SJSA1 (cell line): ENCODE measurements at places on chromosomes 1 and 21. TPM values are rescaled to one million over a fixed set of nuclear protein-coding genes. Genes with fewer than 3 reads are reported as not detected.

DNA sequence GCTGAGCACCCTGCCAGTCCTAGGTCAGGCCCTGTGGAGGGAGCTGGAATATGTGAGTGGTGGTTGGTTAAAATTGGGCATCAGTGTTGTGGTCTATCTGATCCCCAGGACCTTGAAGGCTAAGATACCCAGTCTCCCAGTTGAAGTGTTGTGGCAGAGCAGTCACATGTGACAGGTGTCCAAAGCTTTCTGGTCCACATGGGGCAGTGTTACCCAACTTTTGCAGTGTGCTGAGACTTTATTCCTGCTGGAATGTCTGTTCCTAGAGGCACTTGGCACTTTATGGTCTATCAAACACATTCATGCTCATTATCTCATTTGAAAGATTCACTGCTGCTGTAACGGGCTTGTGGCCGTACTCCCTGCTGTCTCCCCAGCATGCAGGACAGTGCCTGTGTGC, 21.0 kb upstream of the LORICRIN start:
- no peak for DNase-seq

- DNase-seq, result peak; percentile 17
Measured at GRCh38 chr21:44572959-44573583, 458 bp upstream of the KRTAP10-4 start.

DNA sequence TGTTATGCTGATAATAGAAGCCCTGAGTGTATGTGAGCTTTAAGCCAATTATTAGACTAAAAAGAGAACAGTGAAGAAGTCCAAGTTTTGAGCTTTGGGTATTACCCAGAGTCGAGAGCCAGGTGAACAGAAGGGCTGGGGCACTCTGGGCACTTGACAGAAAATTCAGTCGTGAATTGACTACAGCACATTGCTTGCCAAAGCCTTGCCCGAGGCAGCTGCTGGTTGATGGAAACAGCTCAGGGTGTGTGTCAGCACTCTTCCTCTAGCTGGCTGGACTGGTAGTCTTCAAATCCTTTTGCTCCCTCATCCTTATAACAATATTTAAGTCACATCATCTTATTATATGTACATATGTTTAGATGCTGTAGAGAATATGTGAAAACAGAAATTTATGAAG, 21.3 kb downstream of the PDE4B start:
- no peak for DNase-seq

Gene CNR2
- 0.08 TPM in 1 of 2 replicates, not detected in the other for total RNA-seq

Gene IFI16
- total RNA-seq, result 26.1 and 27.1 TPM in 2 replicates

DNA sequence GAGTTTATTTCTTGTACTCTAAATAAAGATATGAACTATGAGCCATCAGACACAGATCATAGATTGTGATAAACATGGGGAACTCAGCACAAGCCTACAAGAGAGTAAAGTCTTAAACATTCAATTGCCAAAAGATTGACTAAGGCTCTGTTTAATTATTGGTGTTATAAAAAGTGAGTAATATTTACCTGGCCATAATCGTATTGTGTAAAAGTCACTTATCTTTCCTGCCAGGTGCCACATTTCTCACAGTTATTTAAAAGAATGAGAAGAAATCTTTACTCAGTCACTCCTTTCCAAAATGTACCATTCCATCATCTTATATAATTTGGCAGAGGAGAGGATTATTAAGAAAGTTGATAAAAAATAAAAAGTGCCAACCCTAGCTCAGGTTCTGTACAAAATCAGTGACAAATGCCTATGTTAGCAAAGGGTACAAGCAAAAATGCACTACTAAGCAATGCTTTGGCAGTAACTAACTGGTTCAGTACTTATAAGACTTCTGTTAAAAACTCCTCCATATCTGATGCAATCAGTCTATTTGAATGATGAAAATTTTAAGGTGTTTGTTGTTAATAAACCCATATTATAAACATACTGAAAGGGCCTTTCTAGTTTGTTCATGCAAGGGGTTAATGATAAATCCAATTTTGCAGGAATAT, 5.8 kb upstream of the NR5A2 start:
- DNase-seq, result no peak

DNA sequence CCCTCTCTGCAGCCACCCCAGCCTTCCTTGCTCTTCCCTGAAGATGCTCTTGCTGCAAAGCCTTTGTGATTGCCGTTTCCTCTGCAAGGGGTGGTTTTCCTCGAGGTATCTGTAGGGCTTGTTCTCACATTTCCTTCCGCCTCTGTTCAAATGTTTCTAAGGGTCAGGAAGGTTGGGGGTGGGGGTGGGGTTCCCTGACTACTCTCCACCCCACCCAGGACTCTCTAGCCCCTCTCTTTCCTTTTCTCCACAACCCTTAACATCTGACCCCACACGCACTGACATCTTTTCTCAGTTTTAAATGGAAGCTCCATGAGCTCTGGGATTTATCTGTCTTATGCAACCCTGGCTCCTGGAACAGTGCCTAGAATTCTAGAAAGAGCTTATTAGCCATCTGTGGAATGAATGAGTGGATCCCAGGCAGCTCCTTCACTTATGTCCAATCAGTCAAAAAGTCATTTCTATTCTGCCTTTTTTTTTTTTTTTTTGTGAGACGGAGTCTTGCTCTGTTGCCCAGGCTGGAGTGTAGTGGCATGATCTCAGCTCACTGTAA, 27.3 kb upstream of the ZNF362 start:
- DNase-seq, result no peak

DNA sequence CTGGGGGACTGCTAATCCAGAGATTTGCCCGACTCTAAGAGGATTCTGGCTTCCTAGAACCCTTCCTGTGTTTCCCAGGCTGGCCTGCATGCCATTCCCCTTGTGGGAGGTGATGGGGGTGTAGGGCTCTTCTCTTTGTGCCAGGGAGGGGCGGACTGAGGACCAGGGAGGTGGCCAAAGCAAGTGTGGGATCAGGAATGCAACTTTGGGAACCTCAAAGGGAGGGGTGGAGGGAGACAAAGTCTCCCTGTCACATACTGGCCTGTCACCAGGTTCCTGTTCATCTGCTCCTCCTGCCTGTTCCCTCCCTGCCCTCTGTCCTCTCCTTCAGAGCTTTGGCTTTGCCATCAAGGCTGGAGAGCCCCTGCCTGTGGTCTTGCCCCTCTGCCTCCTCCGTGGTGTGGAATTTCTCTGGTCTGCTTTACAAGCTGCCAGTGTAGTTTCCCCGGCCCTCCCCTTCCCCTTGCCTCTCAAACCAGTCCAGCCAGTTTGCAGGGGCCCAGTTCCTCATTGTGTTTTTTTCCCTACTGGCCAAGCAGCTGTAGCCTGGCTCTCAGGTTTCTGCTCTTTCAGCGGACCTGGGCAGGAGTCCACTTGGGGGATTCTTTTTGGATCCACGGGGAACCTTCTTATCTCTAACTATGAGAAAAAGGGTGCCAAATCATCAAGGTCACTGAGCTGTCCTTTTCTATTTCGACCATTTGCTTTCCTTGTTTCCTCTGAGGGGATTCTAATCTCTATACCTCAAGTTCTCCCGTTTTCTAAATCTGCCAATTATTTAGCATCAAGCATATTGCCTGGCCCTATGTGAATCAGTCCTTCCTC, 1.8 kb downstream of the CGN start:
- no peak for DNase-seq

Gene B3GALT2
- 1.6 and 1.8 TPM in 2 replicates for total RNA-seq

GRCh38 chr21:25368531-25368930, 238.8 kb downstream of the MRPL39 start:
- DNase-seq, result no peak

- DNase-seq, result no peak
Measured at GRCh38 chr1:43009274-43009673, 50.6 kb upstream of the SLC2A1 start.

- no peak for DNase-seq
Measured at GRCh38 chr1:103056423-103056822, 51.9 kb downstream of the COL11A1 start.

- no peak for DNase-seq
Measured at GRCh38 chr21:32044205-32045180, 171.7 kb downstream of the HUNK start.

Gene LRRC53
- not detected in 2 replicates for total RNA-seq

- DNase-seq, result no peak
Measured at GRCh38 chr1:219908170-219908569, 20.2 kb downstream of the SLC30A10 start.

Gene LCE3E
- not detected in 2 replicates for total RNA-seq

DNA sequence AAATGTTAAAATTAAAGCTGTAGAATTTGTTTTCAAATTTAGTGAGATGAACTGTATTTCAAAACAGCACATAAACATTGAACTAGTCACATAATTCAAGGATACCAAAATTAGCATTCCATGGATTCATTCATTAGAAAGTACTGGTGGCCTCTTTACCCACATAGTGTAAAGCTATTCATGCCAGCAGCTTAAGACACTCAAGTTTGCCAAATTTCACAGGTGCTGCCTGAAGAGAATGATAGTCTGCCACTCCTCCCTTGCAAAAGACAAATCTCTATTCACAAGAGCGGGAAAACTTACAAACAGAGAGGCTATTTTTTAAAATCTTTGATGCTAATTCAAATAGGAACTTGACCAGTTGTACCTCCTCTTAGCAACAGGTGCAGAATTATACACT, 337.0 kb downstream of the BRINP3 start:
- no peak for DNase-seq

GRCh38 chr1:150102986-150103385, 35.4 kb downstream of the VPS45 start:
- DNase-seq, result no peak

GRCh38 chr1:106986603-106987002, 69.9 kb upstream of the PRMT6 start:
- DNase-seq, result no peak

DNA sequence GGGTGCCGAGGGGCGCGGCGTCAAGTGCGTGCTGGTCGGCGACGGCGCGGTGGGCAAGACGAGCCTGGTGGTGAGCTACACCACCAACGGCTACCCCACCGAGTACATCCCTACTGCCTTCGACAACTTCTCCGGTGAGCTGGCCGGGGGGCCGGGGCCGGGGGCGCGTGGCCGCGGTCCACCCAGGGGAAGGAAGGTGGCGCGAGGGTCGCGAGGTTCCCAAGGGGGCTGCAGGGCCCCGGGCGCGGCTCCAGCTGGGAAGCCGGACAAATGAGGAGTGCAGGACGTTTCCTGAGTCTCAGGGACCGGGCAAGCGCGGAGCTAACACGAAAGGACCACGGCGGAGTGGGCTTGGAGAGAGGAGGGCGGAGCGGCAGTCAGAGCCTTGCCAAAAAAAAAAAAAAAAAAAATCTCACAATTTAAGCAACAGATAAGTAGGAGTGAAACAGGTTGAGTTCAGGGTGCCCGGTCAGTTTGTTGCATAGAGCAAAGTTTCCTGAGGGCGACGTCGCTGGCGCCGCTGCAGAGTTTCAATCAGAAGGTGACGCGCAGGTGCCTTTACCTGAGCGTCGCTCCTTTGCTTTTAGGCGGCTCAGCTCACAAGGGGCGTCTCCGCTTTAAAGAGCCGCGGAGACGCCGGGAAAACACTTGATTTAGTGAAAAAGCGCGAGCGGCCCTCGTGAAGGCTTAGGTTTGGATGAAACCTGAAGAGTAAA, 750 bp downstream of the RHOU start:
- peak; percentile 50 for DNase-seq

DNA sequence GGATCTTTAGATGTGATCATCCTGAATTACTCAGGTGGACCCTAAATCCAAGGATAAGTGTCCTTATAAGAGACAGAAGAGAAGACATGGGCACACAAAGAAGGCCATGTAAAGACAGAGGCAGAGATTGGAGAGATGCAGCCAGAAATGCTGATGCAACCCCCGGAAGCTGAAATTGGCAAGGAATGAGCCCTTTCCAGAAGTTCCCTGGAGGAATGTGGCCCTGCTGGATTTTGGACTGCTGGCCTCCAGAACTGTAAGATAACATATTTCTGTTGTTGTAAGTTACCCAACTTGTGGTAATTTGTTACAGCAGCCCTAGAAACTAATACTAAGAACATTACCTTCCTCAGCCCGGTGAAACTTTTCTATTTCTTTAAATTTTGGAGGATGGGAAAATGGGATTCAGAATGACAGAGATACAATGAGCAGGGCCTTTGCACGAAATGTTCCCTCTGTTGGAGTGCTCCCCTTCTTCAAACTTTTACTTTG, 11.2 kb upstream of the PLPP3 start:
- no peak for DNase-seq

- DNase-seq, result no peak
Measured at GRCh38 chr1:90879281-90879680, 142.6 kb downstream of the ZNF644 start.

GRCh38 chr1:53956308-53957168, 10.4 kb downstream of the LRRC42 start:
- no peak for DNase-seq

DNA sequence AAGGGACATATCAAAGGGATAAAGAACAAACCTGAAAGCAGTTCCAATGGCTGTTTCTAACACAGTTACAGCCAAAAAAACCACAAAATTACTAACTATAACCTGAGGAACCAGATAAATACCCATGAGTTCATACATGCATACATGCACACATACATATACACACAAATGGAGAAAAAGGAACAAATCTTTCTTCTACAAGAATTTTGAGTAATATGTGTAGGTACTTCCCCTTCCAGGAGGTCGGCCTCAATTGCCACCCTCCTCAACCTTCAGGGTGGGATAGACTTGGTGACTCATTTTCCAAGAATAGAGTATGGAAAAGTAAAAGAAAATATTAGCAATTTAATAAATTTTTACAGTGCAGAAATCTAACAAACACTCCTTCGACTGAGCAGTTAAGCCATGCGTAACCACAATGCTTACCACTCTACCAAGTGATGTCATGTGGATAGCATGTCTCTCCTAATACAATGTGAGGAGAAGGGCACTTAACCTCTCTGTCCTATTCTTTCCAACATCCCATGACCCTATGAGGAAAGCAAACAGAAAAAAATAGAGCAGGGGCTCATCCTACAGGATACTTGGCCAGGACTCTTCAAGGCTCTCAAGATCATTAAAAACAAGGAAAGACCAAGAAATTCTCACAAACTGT, 243.0 kb upstream of the RUNX1 start:
- DNase-seq, result peak; percentile 70

DNA sequence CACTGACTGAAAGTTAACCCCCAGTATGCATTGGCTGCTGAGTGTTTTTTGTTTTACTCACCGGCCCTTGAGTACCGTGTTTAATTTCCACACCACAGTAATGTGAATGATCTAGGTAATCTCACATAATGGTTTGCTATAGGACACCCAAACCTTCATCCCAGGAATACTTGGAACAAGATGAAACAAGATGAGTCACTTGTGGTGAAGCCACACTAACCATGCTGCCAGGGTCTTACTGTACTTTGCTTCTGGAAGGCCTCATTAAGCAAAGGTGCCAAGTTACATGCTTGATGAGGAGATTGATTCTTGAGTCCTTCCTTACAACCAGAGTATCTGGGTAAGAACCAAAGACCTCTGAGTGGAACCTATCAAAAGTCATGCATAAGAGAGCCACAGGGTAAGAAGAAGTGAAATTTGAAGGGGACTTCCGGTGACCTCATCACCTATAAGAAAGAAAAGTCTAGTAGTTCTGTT, 163.3 kb downstream of the NRIP1 start:
- no peak for DNase-seq
